ENCODE measurements at places on chromosomes 4 and X.

GRCh38 chr4:180253419-180253818 is 1989.8 kb upstream of the TENM3 start:
- DNase-seq: no peak

DNA sequence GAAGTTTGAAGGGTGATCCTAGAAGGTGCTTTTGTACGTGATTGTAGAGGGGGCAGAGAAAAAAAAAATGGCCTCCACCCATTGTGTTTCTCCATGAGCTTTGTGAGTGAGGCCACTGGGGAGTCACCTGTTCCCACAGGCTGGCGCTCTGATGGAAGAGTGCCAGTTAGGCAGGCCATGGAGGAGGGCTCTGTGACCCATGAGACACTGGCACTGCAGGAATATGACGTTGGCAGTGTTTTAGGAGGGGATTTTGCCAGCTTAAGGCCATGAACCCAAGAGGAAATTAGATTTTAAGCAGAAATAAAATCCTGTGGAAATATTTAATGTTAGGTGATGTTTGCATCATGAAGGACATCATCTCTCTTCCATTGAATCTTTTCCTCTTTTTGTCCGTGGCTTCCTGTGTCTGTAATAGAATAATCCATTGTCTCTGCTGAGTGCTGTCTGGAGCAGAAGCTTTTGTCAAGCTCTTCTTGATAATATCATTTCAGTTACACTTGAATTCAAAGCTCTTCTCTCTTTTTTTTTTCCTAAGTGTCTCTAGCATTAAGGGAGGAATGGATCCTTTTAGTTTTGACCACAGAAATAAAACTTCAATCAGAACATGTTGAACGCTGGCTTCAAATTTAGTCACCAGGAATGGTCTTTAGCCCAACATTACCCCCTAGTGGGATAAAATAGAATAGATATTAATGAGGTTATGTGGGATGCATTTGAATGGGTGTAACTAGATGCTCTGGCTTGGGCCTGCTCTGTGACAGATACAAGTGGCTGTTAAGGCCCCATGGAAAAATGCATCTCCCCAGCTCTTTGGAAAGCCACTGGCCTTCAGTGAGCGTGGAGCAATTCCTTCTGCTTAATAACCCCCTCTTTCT is 41.0 kb upstream of the UCP1 start:
- peak; percentile 30 for DNase-seq

DNA sequence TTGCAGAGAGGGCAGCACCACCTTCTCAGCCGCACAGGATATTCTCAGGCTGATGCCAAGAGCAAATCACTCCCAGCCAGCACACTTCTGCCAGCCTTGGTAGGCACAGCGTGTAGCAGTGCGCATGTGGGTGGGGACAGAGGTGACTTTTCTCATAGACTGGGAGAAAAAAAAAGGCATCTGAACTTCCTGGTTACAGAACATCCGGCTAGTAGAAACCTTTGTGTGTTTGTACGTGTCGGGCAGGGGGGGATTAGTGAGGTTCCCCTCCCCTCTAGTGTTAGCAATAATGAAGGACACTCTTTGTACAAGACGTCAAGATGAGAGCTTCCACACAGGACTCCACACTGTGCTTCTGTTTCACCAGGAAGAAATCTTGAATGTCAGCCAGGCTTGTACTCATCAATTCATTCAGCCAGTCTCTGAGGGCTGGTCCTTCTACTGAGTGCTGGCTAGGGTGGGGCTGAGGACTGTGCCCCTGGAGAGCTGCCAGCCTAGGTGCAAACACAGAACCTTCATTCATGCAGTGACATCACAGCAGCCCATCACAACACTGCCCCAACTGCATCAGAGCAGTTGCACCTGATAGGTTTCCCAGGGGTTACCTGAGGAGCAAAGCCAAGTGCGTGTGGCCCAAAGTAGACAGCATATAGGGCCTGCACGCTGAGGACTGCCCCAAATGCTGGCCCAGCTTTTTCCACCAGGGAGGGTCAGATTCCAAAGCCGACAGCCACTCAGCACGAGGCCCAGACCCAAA is 34.7 kb downstream of the SLC25A5 start:
- peak; percentile 41 for DNase-seq

DNA sequence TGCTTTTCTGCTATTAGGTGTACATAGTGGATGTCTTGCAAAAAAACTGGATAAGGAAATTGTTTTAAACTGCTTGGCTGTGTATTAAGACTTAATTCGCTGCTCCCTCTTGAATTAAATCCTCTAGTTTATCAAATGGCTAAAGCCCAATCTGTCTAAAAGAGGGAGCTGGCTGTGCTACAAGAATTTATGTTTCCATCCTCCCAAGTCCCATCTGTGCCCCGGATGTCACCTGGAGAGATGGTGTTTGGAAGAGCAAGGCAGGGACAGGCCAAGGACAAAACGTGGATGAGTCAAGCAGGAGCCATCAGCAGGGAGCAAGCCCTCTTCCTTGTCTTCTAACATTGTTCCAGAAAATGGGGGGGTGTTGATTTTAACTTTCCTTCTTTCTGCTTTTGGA is 171.3 kb upstream of the LCORL start:
- DNase-seq: peak; percentile 84

- no peak for DNase-seq
Observed at GRCh38 chr4:183329954-183330742, 7.9 kb upstream of the CLDN24 start.

DNA sequence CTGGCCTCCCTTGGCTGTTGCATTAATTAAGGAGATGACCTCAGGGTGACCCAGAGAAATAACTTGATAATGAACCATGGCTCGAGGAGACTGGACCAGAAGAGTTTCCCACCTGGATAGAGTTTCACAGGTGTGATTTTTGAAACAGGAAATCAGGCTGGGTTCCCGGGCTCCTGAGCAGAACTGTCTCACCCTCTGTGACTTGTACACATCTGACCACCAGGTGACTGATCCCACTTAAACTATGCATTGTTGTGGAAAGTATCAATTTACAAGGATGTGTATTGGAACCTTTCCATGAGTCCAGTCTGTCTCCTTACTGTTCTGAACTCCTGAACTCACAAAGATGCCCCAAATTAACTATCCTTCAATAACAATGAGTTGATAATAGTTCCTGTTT is 220.3 kb downstream of the PTTG2 start:
- no peak for DNase-seq

DNA sequence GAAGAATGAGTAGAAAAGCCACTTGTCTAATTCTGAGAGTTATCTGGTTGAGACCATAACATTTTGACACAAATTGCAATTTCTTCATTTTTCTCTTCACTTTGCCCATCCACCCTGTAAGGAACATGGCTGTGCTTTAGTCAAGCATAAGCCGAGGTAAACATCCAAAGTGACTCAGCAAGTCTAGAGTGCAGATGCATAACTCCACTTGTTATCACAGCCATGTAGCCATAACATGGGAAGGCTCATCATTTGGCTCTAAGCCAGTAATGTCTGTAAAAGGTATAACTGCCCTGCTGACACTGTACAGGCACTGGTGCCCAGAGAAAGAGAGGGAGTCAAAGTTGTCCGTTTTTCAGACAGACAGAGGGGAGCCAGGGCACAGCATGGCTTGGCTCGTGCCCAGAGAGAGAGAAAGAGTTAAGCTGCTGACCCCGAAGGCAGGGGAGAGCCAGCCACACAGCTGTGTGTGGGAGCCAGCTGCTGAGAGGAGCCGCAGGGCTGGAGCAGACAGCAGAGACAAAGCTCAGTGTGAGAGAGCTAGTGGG is 76.9 kb upstream of the EXOC1L start:
- no peak for DNase-seq

DNA sequence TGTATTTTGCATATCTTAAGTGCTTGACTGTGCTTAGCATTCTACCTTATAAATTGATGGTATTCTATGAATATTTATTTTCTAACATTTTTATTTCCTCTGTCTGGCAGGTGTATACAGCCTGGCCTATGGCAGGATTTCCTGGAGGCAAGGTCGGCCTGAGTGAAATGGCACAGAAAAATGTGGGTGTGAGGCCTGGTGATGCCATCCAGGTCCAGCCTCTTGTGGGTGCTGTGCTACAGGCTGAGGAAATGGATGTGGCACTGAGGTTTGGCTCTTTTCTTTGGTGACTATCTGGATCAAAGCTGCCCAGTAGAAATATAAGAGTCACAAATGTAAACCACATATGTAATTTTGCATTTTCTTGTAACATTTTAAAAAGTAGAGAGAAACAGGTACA is 6.5 kb upstream of the NUDT6 start:
- DNase-seq: no peak

DNA sequence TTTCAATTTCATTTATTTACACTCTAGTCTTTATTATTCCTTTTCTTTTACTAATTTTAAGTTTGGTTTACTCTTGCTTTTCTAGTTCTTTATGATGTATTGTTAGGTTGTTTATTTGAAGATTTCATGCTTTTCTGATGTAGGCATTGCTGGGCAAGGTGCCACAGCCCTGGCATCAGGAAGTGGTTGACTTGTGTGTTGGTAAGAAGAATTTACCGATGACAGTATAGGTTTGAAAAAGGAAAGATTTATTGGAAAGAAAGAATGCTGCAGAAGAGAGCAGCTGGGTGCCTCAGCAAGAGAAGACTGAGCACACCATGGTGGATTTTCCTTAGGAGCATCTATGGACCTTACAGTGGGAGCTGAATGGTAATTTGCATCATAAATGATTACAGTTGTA is 153.2 kb downstream of the KLF8 start:
- no peak for DNase-seq

DNA sequence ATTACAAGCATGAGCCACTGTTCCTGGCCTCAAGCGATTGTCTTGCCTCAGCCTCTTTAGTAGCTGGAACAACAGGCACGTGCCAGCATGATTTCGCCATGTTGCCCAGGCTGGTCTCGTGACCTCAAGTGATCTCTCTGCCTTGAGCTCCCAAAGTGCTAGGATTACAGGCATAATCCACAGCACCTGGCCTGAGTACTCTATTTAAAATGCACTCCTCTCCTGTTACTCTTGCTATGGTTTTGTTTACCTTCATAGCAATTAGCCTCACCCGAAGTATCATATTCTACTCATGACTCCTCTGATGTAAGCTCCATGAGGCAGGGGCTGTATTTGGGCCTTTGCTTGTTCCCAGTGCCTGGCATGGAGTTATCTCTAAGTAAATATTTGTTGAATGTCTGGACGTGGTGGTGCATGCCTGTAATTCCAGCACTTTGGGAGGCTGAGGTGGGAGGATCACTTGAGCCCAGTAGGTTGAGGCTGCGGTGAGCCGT is 92.5 kb upstream of the SLC34A2 start:
- no peak for DNase-seq

GRCh38 chr4:110510277-110510676 is 34.3 kb downstream of the ENPEP start:
- no peak for DNase-seq

- DNase-seq: no peak
Observed at GRCh38 chr4:141645611-141646340, 9.4 kb downstream of the IL15 start.

GRCh38 chrX:150199181-150199580 is 163.9 kb upstream of the MAMLD1 start:
- DNase-seq: no peak

GRCh38 chrX:9324676-9325075 is 140.2 kb upstream of the TBL1X start:
- no peak for DNase-seq

GRCh38 chr4:37644962-37645361 is 41.2 kb downstream of the RELL1 start:
- DNase-seq: no peak

- DNase-seq: no peak
Observed at GRCh38 chr4:109691411-109691920, 11.8 kb downstream of the CASP6 start.

- peak; percentile 57 for DNase-seq
Observed at GRCh38 chr4:146522869-146523205, 1.1 kb upstream of the SLC10A7 start.

DNA sequence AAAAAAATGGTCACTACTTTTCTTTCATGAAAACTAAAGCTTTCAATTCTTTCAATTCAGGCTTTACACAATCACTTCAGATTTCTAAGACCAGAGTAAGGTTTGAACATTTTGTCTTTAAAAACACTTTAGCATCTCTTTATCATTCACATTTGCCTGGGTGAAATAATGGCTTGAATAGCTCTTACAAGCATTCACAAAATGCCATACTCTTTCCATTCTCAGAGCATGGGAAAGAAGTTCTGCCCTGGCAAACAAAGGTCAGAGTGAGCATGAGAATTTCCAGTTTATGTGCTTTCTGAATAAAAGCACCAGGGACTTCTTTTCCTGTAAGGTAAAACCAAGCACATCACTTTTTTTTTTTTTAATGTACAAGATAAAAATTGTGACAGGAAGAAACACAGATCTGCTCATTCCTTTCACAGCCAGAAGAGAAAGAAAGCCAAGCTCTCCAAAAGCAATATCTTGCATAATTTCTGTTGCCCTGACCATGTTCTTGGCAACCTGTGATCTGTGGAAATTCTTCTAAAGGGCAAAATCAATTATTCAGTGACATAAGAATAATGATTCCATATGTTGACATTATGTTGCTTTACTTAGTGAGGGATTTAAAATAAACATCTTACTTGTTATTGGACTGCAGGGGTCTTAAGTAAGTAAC is 64.8 kb downstream of the CD40LG start:
- no peak for DNase-seq

DNA sequence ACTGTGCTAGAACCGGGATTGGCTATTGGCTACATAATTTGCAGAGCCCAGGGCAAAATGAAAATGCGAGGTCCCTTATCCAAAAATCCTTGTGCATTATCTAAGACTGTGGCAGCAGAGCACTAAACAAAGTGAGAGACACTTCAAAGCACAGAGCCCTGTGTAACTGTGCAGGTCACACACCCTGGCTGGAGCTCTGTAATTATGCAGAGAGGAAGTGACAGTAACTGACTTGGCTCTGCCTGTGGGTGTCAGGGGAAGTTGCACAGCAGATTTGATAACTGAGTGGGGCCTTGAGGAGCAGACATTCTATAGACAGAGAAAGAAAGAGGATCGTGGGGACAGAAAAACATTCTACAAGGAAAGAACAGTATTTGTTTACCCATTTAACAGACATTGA is 173.5 kb upstream of the FMR1 start:
- no peak for DNase-seq

- DNase-seq: no peak
Observed at GRCh38 chr4:108700081-108700757, 49.8 kb downstream of the OSTC start.
